Head of caudate nucleus (tissue), 42 donors: ENCODE measurements at places on chromosomes 7 and 10.

- no peak for DNase-seq
Measured at GRCh38 chr10:70578371-70578947, 24.1 kb downstream of the PRF1 start.

- no peak for DNase-seq
Measured at GRCh38 chr10:9951481-9952257, 1066.0 kb upstream of the CELF2 start.

DNA sequence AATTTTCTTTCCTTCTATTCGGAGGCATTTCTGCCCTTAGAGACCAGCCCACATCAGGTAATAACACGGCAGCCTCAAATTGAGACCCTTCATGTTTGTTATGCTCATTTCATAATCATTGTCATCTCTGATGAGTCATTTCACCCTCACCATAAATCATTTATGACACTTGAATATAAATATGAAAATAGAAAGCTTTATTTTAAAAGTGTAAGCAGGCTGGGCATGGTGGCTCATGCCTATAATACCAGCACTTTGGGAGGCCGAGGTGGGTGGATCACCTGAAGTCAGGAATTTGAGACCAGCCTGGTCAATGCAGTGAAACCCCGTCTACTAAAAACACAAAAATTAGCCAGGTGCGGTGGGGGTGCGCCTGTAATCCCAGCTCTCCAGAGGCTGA lies 57.4 kb upstream of the EGFR start:
- DNase-seq = no peak

DNA sequence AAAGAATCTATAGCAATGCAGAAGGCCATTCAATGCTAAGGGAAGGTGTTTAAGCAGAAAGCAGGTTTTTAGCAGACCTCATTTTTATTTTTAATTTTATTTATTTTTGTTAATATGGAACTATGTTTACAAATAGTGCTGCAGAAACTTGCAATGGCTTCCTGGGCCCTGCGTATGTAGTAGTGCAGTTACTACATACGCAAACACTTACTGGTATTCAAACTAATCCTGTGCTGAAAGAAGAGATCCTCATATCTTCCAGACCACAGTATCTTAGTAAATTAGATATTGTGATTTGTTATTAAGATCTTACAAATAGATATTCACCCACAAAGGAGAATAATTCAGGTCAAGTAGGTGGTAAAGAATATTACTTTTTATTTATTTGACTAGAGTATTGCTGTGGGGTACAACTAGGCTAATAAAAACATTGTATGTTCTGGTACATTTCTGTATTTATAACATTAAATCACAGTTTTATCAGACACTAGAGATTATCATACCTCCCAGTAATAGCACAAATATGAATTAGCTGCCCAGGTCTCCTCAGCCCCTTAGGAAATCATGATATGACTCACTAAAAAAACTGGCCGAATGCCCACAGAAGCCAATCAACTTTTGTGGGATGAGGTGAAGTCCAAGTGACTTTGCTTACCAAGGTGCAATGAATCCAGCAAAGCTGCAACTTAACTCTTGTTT lies 57.6 kb downstream of the RNLS start:
- no peak for DNase-seq

DNA sequence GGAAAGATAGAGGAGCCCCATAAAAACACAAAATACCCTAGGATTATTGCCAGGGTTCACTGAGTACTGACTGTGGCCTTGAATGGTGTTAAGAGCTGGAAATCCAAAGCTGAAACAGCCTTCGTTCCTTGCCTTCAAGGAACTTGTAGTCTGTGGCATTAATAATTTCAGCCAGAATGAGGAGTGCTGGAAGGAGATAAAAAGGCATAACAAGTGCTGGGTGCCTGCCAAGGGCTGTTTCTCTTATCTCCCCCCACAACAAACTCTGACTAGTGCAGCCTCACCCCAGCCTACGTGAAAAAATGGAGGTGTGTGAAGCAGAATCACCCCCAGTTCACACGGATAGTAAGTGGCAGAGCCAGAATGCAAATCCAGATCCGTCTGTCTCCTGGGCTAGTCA lies 199.1 kb upstream of the LYZL2 start:
- DNase-seq = no peak

- no peak for DNase-seq
Measured at GRCh38 chr10:32347363-32348022, 535 bp upstream of the EPC1 start.

DNA sequence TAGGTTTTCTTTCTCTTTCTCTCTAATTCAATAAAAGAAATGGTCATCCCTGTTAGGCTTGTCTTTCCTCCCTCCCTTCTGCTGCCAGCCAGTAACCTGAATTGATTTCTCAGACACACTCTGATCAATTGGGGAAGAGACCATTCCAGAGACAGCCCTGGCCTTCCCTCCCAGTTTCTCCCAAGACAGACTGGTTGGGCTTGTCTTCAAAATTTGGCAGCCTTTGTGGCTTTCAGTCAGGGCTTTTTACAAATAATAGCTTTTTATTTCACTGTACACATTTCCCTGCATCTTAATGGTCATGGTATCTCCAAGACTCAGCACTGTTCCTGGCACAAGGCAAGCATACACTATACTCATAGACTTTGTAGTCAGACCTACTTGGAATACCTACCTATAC lies 33.9 kb downstream of the BCAP29 start:
- no peak for DNase-seq

- no peak for DNase-seq
Measured at GRCh38 chr7:150476819-150477631, 26.6 kb downstream of the GIMAP8 start.

DNA sequence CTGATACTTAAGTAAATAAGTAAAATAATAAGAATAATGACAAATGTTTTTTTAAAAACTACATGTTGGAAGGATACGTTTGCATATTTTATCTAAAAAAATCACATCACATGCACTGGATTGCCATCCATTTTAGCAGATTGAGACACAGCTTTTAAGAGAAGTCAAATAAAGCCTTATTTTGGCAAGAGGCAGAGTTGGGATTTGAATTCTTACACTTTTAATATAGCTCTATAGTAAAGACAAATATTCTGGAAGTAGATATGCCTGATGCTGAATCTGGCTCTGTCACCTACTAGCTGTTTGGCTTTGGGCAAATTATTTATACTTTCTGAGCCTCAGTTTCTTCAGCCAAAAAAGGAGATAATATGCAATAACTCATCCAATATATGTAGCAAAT lies 386.4 kb downstream of the ETV1 start:
- DNase-seq = no peak

- no peak for DNase-seq
Measured at GRCh38 chr7:110718503-110719205, 372.3 kb upstream of the LRRN3 start.

DNA sequence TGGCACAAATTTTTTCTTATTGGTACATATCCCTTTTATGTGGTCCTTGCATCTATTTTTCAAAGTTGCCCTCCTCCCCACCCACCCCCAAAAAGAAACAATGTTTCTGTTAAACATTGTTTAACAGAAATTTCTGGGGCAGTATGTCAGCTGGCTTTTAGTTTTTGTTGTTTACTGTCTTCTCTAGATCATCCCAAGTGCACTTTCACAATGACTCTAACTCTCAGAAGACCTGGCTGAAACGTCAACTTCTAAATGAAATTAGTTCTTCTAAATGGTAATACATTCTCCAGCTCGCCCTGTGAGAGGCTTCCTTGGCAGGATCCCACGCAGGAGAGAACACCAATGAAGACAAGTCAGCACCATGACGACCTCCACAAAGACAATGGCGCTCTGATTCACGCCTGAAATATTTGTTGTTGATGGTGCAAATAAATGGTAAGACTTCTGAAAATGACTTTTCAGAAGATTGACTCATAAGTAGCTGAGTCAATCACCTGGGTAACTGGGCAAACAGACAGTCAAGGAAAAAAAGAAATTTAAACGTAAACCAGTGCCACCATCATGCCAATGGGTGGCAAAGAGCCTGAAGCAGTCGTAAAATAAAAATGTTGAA lies 293.7 kb downstream of the FZD1 start:
- DNase-seq = no peak

DNA sequence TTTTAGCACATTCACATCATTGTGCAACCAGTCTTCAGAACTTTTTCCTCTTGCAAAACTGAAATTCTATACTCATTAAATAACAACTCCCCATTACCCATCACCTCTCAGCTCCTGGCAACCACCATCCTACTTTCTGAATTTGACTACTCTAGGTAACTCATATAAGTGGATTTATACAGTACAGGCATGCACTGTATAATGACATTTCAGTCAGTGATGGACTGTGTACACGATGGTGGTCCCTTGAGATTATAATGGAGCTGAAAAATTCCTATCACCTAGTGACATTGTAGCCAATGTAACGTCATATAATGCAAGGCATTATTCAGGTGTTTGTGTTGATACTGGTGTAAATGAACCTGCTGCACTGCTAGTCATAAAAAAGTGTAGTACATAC lies 60.1 kb downstream of the BTRC start:
- no peak for DNase-seq

DNA sequence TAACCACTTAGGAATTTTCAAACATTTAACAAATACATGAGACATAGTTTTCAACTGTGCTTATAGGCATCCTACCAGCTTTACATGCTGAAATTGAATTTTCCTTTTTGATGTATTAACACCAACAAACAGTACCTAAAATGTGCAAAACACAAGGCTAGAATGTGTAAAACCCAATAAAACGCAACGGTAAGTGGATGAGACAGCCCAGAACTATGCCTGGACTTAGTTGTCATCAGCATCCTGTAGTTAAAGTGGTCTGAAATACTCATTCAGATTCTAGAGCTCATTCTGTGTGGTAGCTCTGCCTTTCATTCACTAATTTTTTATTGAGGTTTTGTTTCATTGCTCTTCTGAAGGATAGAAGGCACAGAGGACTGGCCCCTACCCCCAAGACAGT lies 137.1 kb downstream of the BMPER start:
- no peak for DNase-seq

DNA sequence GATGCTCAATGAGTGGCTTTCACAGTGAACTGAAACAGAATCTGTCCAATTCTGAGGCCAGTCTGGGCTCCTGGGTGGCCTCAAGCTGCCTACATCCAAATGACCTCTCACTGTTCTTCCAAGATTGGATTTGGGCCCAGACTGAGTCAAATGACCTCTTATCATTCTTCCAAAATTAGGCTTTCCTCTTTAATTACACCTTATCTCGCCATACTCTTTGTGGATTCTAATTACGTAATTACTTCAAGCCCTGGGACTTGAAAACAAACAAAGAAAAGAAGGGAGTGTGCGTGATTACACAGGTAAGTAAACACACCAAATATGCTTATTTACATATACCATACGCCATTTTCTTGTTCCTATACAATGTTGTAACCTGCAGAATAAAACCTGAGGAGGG lies 18.8 kb downstream of the SORBS1 start:
- no peak for DNase-seq

DNA sequence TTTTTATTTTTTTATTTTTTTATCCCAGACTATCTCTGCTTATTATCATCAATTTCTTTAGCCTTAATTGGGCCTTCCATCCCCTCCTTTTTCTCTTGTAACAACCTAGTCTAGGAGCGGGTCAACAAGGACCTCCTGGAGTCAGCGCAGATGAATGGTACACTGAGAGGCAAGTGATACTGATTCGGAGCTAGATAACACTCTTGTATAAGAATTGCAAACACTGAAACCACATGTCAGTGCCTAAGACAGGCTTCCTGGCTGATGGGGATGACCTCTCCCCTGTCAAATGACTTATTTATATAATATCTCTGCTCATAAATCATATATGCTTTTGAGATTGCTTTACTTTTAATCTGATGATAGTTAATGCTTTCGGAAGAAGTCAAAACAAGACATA lies 22.7 kb downstream of the BPGM start:
- DNase-seq = no peak

DNA sequence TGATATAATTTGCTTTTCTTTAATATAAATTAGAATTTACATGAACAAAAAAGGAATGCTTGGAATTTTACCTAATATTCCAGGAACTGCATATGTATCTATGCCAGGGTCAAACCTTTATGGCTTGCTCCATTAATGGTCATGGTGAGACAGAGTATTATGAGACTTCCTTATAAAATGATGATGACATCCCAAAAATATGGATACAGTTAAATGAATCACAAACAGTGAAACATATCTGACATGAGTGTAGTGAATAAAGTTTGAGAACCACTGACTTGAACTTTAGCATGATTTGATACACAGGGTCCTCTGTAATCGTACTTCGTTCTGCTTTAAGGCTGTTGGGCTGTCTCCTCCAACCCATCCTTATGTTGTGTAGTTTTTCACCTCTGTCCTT lies 51.8 kb downstream of the MARCHF5 start:
- DNase-seq = no peak

GRCh38 chr7:38274486-38274885 lies 1.1 kb upstream of the TARP start:
- DNase-seq = no peak

DNA sequence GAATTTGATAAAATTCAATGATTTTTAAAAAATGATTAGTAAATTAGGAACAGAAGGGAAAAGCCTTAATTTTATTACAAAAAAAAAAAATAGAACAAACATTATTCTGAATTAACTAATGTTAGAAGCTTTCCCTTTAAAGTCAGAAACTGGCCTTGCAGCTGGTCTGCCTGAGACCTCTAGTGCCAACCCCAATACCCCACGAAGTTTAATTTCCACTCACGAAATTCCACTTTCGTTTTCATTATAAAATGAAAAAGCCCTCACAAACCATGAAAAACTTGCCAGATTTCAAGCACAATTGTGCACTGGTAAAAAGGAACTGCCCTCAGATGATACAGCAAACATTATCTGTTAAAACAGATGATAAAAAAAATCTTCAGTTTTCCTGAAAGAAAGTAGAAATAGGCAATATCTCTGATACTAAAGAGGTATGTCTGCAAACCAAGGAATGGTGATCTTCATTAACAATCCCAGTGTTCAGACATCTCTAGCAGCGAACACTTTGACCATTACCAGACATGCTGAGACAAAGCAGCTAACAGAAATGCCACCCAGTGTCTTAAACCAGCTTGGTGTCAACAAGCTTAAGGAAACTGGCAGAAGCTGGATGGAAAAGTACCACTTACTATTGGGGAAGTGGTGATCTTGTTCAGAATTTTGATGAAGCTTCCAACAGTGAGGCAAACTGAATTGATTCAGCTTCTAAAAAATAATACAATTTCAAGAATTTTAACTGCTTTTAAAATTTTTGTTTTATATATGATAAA lies 80.2 kb downstream of the PALS2 start:
- DNase-seq = no peak

- no peak for DNase-seq
Measured at GRCh38 chr10:13732465-13732881, 145.7 kb downstream of the PRPF18 start.

DNA sequence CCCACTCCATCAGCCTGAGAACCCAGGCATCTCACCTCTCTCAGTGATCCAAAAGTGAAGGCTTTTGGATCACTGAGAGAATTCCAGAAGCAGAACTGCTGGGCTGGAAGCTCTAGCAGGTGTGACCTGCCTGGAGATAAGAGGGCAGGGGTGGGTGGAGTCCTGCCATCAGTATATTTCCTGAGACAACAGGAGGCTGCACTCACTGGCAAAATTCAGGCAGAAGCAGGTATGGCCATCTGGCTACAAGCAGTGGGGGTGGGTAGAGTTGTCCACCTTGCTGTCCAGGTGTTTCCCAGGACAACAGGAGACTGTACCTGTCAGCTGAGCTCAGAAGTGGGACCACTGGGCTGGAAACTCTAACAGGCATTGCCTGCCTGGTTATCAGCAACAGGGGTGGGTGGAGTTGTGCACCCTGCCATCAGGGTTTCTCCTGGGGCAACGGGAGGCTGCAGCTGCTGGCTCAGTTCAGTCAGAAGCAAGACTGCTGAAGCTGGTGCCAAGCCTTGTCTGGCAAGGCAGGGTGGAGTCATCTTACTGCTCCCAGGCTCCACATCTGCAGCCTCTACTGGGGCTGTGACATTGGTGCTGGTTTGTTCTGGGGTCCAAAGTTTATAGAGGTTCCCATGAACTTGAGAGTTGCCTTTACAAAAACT lies 47.2 kb upstream of the SFTPD start:
- DNase-seq = no peak
